ENCODE measurements at places on chromosomes 3 and 15.

DNA sequence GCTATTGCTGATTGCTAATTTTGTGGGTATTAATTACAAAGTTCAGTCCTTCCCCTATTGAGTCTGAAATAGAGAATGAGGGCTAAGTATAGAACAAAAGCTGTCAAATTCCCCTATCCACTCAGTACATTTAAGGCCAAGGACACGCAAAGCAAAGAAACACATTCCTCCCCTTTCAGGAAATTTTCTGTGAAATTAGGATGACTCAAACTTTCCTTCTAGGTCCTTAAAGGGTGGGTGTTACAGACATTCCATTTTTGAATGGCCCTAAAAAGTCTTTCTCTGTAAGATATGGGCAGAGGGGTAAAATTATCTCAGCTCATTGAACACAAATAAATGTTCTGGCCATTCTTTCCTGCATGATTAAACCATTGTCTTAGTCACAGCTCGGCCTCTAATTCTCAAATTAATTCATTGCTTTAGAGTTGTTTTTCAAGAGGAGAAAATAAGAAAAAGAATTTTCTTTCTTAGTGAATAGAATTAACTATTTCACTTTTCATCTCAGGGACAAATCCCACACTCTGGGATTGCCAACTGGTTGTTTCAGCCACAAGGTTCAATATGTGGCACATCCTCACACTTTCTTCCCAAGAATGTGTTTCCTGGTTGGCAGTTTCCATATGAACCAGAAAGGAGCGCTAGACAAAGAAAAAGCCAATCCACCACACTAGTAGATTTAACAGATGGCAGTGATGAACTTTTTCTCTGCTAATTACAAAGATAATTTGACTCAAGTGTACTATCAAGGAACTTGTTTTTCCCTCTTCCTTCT lies 424.1 kb downstream of the ZNF385D start:
- no peak for DNase-seq

DNA sequence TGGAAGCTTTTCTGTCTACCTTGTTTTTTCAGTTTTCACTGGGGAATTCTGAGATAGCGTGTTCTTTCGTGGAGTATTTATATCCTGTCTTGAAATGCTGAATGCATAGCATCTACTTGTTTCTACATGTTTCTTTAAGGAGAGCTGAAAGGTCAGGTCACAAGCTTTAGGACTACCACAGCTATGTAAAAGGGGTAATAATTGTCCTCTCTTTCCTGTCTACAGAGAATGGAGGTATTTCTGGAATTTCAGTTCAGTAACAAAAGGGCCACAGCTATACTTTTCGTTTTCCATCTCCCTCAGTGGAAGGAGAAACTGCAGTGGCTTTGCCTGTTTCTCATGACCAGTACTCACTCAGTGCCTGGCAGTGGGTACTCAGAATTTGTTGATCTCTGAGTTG lies 4.7 kb downstream of the INAFM2 start:
- DNase-seq: no peak

GRCh38 chr3:39724233-39724846 lies 85.1 kb upstream of the MYRIP start:
- DNase-seq: no peak

DNA sequence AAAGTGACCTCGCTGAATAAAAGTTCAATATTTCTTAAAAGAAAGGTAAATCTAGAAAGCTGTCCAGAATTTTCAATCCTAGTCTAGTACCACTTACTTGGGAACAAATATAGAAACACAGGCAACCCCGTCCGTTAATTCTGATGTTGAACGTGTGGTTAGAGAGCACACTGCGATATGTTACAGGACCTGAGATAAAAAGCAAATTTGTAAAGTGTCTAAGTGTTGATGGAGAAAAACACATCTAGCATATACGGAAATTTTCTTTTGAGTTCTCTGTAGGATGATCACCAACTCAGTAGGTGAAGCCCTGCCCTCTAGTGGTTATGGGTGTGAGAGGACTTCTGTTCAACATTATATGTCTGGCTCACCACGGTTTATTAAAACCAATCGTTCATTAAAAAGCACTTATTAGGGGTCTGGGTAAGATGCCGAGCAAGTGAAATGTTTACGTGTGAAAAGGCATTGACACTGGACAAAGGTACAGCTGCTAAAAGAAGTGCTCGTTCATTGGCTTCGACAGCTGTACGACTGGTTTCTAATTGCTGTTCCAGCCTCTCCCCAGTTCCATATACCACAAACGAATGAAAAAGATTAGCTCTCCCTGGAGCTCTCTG lies 1.0 kb upstream of the ATP2C1 start:
- DNase-seq: peak; percentile 33

DNA sequence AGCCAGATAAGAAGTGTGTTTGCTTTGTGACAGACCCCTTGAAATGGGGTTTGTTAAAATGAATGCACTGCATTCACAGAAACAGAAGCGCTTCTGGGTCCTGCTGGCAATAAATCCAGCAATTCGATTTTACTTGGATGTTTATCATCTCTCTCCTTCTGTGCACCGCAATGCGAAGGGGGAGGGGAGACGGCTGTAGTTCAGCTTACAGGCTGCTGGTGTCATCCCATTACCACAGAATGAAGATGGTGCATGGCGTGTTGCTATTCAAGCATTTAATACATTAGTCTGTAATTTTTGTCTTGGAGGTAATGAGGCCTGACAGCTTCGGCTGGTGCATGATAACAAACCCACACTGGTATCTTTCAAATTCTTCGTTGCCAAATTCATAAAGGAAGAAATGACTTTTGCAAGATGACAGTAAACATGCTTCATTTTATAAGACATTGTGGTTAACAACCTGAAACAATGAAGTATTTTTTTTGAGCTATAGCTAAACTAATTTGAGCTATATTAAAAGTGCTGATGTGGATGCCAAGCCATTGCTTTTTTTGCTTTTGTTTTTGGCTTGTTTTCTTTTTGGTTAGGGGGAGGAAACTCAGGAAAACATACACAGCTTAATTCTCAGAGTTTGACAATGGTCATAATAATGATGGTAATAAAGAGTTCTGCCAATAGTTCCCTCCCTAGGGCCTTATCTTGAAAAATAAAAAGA lies 418.3 kb downstream of the OTOL1 start:
- DNase-seq: no peak

- no peak for DNase-seq
These were observed 12.2 kb upstream of the SLC28A1 start for GRCh38 chr15:84872009-84872910.

DNA sequence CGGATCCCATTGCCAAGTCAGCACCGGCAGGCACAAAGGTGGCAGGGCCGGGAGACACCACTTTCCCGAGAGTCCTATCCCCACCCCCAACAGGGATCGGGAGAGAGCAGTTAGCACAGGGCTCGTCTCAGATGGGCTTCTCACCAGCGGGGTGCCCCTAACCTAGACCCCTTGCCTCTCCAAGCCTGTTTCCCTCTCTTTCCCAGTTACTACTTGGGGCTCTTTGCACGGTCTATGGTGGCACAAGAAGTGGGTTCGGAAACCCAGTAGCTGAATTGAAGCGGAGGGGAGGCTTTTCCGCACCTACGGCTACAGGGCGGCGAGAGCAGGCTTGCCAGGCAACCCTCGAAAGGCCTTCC lies 383 bp upstream of the EFCC1 start:
- no peak for DNase-seq

DNA sequence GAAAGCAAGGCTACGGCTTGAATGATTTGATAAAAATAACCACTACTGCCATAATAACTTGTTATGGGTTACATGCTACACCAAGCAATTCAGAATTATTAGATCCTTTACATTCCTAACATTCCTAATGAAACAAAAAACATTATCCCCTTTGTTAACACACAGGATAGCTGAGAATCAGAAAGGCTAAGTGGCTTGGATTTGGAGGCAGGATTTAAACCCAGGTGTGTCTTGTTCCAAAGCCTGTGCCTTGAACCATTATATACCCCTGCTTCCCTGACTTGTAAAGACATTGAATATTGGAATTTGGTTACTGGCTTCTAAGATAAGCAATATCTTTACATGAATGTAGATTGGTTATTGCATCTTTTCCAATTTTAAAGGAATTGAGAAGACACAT lies 417.1 kb upstream of the GOLIM4 start:
- DNase-seq: no peak

- no peak for DNase-seq
These were observed 2.6 kb upstream of the EIF5A2 start for GRCh38 chr3:170911051-170911450.

- no peak for DNase-seq
These were observed 73.2 kb upstream of the CTXND1 start for GRCh38 chr15:80325206-80325605.

GRCh38 chr15:72995849-72996248 lies 56.4 kb upstream of the NEO1 start:
- DNase-seq: no peak
